Vein endothelial cell (primary cell): ENCODE measurements at places on chromosomes 2 and 18. TPM values are rescaled to one million over a fixed set of nuclear protein-coding genes. Genes with fewer than 3 reads are reported as not detected.

Gene CRYBA2
- not detected in 2 replicates for total RNA-seq

Gene CRYGD
- not detected in 2 replicates for total RNA-seq

Gene NLRC4
- total RNA-seq = not detected in 2 replicates

Gene ODC1
- 176 and 234 TPM in 2 replicates for total RNA-seq

Gene RGPD8
- total RNA-seq = 12.8 and 16.0 TPM in 2 replicates

Gene CSRNP3
- under 0.01 and 0.19 TPM in 2 replicates for total RNA-seq

Gene LTBP1
- 41.3 and 145 TPM in 2 replicates for total RNA-seq

Gene MARS2
- total RNA-seq = 7.5 and 7.8 TPM in 2 replicates

Gene ANKRD53
- total RNA-seq = 0.38 and 0.98 TPM in 2 replicates

Gene RAB6D
- under 0.01 and 0.10 TPM in 2 replicates for total RNA-seq

Gene GALNT14
- total RNA-seq = 0.57 TPM in 1 of 2 replicates, not detected in the other
